ENCODE measurements at places on chromosomes 13 and 19.
A peak's percentile ranks its signal among the peaks of the same experiment; 100 is the strongest.

- DNase-seq, result no peak
These were observed 1.4 kb upstream of the KHSRP start for GRCh38 chr19:6425732-6426620.

GRCh38 chr13:74110053-74110452 lies 24.2 kb downstream of the KLF12 start:
- no peak for DNase-seq

DNA sequence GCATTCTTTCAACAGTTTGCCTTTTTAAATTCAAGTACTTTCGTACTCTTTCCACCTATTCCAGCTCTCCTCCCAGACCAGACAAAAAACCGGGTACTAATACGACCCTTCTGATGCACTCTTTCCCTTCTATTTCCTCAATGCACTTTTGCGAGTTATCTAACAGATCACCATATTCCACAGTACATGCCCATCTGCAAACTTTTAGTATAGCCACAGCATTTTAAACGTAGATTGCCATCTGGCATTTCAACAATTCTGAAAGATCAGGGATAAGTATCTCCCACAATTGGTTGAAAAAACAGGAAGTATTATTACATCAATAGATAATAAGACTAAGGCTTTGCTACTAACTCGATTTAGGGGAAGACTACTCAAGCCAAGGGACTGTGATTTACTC lies 31.5 kb downstream of the RBM26 start:
- DNase-seq, result no peak

GRCh38 chr19:16540948-16541347 lies 1.3 kb downstream of the CHERP start:
- DNase-seq, result no peak

GRCh38 chr19:7109678-7110289 lies 40.3 kb downstream of the ZNF557 start:
- no peak for DNase-seq

DNA sequence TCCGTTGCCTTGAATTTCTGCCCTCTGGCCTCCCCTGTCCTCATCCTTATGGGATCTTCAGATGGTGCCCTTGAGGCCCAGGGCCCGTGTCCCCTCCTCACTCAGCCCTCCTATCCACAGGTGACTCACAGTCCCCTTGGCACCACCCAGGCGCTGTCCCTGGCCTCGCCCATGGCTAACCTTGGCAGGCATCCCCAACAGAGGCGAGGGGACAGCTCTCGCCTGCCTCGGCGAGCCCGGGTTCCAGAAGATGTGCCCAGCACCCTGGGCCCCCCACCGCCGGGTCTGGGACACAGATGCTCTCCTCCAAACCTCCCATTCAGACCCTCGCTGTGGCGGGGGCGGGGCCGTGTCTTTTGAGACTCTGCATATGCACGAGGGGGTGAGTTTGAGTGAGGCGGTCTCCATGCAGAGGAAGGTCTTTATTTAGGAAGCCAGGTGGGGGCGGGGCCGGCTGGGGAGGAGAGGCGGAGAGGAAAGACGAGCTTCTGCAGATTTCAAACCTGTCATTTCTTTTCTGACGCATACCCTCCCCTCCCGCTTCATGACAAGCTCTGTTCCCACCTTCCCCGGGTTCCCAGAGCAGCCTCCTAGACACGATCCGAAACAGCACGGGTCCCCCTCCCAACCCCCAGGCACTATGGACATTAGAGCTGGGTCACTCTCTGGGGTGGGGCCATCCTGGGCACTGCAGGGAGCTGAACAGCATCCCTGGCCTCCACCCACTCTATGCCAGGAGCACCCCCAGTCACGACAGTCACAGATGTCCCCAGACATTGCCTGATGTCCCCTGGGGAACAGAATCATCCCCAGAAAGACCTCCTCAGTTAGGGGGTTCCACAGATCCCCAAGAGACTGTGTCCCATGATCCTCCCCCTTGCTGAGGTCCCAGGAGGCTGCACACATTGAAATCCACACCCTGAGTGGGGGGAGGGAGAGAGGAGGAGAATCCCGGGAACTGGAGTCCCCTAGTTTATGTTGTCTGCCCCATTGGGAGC lies 48.5 kb downstream of the GNG7 start:
- DNase-seq, result no peak

- DNase-seq, result no peak
These were observed at the start of gene TMEM86B for GRCh38 chr19:55228403-55229031. Gene TMEM86B, minus strand, starts transcription at chr19:55228763. Its CDS starts 22 bp downstream, at chr19:55228741.

DNA sequence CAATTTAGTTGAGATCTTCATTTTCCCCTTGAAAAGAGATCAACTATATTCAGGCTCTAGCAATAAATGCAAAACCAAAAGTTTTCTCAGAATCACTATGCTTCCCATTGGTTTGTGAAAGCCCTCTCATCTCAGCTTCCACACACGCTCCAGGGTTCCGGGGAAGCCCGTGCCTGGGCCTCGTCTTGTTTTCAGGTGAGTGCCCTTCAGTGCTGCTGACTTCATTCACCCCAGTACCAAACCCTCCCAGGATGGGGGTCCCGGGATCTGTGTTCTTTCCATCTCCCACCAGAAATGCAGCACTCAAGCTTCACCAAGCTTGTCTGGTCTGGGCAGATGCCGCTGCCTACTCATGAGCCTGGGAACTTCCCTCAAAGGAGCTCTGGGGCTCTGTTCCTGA lies 97.7 kb downstream of the TEX29 start:
- no peak for DNase-seq

DNA sequence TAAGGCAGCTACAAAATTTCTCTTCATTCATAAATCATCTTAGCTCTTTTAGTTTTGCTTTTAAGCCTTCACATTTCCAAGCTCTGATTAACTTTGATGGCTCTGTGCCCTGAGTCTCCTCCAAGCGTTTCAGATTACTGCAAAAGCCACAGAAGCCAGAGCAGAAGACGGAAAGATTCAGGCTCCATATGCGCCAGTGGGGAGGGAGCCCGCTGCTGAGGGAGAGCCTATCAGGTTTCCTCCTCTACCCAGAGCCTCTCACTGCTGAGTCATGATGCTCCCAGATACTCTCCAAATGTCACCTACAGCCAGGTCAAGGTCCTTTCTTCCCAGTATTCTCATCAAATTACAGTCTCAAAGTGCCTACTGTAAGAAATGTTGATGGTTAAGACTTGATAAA lies 193.6 kb downstream of the RAP2A start:
- no peak for DNase-seq

DNA sequence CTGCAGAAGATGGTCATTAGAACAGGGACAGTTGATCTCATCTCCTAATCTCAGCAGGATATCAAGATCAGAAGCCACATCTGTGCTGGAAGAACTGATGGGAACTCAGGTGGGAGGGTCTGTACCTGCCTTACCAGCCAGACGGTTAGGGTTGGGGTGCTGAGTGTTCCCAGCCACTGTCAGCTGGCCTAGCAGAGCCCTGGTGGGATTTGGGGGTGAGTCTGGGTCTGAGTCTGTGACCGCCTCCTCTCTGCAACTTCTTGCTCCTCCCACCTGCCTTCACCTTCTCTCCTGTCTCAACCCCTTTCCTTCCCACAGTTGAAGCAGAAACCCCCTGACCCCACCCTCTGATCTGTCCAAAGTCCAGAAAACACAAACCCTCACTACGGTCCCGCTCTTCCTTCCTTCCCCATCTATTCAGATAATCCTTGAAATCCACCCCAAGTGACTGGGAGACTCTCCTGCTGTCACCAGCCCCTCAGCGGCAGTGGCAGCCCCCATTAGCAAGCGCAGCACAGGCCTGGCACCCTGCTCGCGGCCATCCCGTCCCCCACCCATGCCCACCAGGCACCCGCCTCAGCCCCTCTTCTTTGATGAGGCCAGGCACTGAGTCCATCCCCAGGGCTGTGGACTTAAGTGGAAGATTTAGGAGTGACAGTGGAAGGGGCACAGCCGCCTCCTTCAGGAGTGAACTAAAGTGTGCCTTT lies 91.9 kb upstream of the GPR183 start:
- no peak for DNase-seq

DNA sequence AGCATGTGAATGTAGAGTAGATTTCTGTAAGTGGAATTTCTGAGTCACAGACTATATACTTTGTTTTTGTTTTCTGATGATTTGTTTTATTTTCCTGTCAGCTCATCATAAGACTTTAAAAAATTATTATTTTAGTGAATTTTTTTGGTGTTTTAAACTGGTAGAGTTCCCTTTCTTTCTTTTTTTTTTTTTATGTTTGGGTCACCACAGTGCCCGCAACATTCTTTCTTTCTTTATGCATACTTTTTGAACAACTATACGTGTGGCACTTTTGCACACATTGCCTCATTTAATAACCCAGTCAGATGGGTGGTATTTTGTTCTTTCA lies 46.0 kb downstream of the WDFY2 start:
- DNase-seq, result no peak

- DNase-seq, result no peak
These were observed 43.3 kb downstream of the EPS15L1 start for GRCh38 chr19:16428372-16429036.

- DNase-seq, result no peak
These were observed 8.5 kb upstream of the LSR start for GRCh38 chr19:35240327-35240726.

- peak; percentile 83 for DNase-seq
These were observed 9.9 kb downstream of the LTBP4 start for GRCh38 chr19:40611096-40611495.

GRCh38 chr13:59728896-59729545 lies 434.7 kb downstream of the DIAPH3 start:
- no peak for DNase-seq

- DNase-seq, result no peak
These were observed 45.8 kb upstream of the ZNF536 start for GRCh38 chr19:30326393-30326710.

DNA sequence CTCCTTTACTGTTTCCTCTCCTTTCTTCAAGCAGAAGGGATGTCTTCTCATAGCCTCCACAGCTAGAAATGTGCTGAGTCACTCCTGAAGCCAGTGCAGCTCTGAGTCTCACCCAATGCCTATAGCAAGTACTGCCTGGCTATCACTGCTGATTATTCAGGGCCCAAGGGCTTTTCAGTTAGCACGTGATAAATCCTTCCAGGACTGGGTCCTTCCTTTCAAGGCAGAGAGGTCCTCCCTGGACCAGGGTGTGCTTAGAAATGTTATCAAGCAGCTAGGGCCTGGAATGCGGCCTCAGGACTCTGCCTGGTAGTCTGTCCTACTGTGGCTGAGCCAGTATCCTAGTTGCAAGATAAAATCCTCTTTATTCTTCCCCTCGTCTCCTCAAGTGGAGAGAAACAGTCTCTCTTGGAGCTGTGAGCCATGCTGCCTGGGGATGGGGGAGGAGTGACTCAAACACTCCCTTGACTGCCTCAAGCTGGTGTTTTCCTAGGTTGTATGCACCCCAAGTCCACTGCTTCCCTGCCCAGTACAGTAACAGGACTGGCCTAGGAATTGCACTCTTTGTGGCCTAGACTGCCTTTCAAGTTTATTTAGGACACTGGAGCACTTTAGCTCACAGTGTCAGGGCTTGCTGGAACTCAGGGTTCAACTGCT lies 198.7 kb upstream of the SERP2 start:
- DNase-seq, result no peak

- DNase-seq, result no peak
These were observed 1.3 kb upstream of the CRX start for GRCh38 chr19:47820410-47820809.

DNA sequence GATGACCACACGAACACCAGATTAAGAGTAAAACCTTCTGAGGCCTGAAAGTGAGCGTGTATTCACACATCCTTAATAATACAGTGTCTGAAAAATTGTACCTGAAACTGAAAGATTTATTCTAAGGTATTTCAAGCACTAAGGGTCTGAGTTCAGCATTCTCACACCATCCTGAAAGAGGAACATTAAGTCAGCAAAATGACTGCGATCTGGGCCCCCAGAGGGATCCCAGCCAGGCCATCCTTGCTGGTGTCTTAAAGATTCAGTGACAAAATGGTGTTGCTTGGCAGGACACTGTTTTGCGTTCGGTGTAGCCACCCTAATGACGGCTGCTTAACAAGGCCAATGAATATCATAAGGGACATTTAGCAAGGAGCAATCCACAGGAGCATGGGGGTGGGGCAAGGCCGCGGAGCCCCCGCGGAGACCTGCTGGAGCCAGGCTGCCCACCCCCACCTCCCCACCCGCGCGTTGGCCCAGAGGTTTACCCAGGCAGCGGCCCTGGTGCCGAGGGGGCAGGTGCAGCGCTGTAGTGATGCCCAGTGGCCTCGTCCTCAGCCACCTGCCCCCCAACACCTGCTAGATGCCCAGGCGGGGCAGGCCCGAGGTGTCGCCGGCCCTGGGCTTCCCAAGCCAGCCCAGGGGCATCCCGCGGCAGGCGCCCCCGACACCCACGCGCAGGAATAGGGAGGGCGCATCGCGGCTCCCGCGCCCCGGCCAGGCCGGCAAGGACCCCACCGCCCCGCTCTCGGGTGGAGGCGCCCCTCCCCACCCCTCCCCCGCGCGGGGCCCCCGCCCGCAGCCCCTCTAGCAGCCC lies 742 bp downstream of the NALCN start:
- DNase-seq, result peak; percentile 14

DNA sequence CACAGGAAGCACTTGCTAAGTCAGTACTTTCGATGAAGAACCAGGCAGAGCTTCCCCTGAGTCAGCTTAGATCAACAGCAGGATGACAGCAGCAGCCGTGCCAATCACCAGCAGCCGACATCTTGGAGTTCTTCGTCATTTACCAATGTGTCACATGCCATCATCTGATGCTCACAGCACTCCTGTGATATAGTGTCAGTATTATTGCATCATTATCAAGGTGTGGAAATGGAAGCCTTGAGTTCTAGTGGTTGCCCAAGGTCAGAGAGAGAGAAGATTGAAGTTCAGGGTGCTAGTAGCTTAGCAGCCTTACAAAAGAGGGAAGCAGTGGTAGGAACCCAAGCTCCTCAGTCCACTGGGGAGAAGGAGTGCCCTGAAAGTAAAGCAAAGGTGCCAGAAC lies 331.5 kb downstream of the ZNF536 start:
- DNase-seq, result no peak

DNA sequence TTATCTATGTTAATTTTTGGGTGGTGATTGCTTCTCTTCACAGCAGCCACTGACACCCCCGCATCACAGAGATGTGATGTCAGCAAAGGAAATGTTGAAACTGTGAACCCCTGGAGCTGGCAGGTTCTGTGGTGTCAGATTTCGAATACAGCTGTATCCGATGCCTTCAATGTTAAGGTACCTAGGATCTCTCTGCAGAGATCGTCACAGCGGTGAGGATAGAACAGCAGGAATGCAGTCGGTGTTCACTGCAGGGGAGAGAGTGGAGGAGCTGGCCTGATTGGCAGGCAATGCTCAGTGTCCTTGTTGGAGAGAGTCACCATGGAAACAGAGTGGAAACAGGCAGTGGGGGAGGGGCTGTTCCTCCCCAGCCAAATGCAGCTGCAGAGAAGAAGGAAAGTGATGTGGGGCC lies 79.5 kb upstream of the ZNF835 start:
- no peak for DNase-seq

GRCh38 chr13:67043901-67044300 lies 186.2 kb downstream of the PCDH9 start:
- no peak for DNase-seq

DNA sequence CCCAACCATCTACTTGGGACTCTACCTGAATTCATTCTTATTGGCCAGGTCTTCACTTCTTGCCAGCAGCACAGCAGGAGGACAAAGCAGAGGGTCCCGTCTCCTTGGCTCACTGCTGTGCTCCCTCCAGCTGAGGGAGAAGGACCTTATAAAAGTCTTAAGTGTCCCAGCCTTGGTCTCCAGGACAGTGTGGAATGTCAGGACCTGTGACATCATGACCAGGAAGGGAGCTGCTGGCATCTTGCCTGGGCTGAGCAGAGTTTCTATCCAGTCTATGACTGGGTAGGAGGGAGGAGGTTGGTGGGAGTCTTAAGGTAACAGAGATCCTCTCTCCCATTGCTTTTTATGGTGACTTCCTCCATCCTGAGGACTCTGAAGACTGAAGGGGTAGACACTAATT lies 56.6 kb upstream of the ANKRD10 start:
- DNase-seq, result no peak
